ENCODE measurements at places on chromosomes 5 and 9.

DNA sequence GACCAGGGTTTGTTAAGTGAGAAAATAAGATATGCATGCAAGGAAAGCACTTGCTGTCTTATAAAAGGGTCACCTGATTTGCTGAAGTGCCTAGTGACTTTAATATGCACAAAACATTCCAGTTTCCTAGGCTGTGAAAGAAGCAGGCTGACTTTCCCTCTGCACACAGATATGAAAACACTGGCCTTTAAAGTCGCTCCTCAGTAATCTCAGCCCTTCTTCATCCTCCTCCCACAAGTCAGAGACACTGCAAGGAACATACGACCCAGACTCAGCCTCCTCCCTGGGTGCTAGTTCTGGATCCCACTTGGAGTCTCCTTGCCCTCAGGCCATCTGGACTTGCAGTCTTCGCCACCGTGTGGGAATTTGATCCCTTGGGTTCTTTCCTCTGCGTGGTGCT, 166.1 kb downstream of the CFAP90 start:
- no peak for DNase-seq

DNA sequence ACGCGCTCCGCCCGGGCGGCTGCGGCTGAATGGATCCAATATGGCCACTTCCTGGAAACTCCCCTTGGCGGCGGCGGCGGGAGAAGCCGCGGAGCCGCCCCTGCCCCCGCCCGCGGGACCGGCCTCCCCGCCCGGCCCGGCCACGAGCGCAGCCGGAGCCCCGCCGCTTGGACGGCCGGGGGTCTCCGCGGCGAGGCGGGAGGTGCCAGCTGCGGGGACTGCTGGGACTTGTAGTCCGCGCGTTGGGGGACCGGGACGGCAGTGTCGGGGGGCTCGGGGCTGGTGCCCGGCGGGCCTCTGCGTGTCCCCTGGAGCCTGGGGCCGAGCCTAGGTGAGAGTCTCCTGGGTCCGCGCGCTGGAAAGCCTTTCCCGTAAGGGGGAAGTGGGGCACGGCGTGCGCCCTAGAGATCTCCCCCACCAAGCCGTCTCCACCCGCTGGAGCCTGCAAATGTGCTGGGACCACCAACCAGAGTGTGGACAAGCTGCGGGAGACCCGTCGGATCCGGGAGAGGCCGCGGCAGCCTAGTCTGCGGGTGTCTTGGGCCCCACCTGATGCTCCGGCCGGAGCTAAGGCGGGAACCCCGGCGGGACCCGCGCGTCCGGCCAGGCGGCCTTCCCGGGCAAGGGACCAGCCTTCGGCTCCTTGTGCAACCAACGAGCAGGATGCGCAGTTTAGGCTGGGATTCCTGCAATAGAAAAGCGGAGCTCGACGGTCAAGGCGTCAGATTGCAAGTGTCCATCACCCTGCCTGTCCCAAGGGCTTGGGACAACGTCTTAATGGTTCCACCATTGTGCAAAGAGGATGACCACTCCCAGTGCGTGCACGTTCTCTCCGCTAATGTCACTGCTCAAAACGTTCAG, at the start of gene SEPTIN8:
SEPTIN8 (minus strand) TSS at position 31 of the 861 bp plus-strand sequence. CDS start 102 bp downstream, outside the sequence.
- DNase-seq: no peak

- peak; percentile 17 for DNase-seq
Observed at GRCh38 chr5:142684508-142685041, 1.3 kb downstream of the FGF1 start.

DNA sequence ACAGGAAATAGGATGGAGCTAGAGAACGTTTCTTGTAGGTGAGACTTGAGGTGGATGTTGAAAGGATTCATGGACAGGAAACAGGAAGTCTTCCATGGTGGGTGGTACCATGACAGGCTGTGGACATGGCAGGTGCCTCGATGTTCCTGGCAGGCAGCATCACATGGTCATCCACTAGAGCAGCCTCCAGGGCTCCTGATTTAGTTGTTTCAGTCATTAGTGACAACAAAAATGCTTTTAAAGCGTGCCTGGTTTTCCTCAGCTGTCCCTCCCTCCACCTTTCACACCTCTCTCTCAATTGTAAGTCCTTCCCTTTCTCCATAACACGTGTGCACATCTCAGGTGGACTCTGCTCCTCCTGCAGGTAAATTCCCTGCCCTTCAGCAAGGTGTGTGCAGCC, 25.2 kb upstream of the ASPN start:
- DNase-seq: no peak

GRCh38 chr5:32280656-32281081, 32.1 kb downstream of the MTMR12 start:
- no peak for DNase-seq

DNA sequence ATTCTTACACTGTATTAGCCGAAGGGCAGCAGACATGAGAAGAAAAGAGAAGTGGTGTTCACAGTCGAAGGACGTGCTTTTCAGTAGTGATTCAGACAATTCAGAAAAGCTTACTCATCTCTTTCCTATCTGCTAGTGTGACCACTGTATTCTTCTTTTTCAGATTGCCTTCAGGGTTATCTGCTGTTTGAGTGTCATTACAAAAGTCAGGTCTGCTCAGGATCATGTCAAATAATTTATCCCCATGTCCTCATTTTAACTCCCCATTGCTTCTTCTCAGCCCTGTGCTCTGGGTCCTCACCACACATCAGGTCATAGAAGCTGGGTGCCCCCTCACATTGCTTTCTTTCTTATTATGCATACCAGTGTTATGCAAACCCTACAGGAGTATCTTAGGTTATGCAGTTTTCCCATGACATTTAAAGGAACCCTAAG, 394.0 kb downstream of the CETN3 start:
- no peak for DNase-seq

DNA sequence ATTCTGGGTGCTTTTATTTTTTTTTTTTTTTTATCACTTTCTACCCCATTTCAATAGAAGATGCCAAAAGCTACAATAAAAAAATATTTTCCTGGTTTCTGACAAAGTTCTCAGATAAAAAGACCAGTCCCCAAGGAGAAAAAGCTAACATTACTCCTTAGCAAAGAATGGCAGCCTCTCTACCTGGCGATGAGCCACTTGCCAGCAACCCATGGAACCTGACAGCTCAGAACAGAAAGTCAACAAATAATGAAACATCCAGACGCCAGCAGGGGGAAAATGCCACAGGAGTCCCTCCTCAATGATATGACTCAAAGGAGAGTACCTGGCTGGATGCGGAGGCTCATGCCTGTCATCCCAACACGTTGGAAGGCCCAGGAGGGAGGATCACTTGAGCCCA, 123.2 kb downstream of the MYO10 start:
- no peak for DNase-seq

GRCh38 chr5:115329475-115329874, 33.0 kb upstream of the CCDC112 start:
- no peak for DNase-seq

- no peak for DNase-seq
Observed at GRCh38 chr5:131974956-131975726, 29.7 kb upstream of the MEIKIN start.

GRCh38 chr9:92980085-92980745, 32.9 kb downstream of the FGD3 start:
- no peak for DNase-seq

DNA sequence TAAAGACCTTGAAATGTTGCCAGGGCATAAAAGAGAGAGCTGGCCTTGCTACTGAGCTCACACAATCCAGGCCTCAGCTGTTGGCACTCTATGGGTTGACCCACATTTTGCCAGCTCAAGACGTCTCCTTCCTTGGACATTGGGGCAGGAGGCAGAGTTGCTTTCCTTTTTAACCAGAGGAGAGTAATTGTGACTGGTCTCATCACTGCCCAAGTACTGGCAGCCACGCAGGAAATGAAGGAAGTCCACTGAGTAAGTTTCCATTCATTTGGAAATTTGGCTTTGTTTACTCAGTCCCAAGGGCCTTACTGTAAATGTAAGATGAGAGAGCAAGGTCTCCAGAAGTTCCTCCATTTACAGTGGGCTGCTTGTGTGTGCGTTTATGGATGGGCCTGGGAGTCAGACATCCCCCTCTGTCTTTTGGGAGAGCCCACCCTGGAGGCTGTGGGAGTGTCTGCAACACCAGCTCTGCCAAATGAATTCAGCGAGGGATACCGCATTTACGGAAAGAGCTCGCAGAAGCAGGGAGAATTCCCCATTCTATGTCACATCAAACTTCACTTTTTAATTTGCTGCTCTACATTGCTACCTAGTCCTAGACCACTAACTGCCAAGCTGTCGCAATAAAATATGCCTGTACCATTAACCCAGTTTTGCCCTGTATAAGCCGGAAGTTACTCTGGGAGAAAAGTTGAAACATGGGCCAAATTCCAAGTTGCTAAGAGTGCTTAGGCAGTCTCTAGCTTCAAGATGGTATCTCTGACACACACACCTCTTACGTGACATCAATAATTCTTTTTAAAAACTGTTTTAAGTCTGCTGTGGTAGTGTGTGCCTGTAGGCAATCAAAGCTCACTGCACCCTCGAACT, 24.5 kb upstream of the PDZD2 start:
- no peak for DNase-seq

GRCh38 chr5:139740138-139740991, 55.2 kb upstream of the PSD2 start:
- no peak for DNase-seq

DNA sequence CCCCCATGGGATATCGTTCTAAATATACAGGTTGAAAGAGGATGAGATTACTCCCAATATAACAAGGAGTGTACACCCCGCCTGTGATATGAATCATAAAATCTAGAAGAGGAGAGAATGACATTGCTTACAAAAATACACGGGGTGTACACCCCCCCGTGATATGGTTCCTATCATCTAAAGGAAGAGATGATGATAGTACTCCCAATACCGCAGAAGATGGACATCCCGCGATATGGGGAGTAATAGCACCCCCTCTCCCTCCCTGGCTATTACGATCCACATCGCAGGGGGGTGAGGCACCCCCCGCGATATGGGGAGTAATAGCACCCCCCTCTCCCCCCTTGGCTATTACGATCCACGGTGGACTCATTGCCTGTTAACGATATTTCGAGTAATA, 124.6 kb downstream of the TMEM38B start:
- DNase-seq: no peak

GRCh38 chr5:162852134-162852533, 585.3 kb upstream of the CCNG1 start:
- no peak for DNase-seq

GRCh38 chr9:70092190-70092589, 48.5 kb downstream of the MAMDC2 start:
- DNase-seq: no peak

GRCh38 chr5:146006470-146007190, 70.3 kb downstream of the SH3RF2 start:
- no peak for DNase-seq

- no peak for DNase-seq
Observed at GRCh38 chr9:73845954-73846690, 651.0 kb upstream of the RORB start.

DNA sequence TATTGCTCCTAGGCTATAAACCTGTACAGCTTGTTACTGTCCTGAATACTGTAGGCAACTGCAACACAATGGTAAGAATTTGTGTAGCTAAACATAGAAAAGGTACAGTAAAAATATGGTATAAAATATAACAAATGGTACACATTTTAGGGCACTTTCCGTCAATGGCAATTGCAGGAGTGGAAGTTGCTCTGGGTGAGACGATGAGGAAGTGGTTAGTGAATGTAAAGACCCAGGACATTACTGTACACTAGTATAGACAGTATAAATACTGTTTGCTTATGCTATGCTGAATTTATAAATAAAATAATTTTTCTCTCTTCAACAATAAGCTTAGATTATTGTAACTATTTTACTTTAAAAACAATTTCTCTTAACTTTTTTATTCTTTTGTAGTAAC, 15.6 kb upstream of the ADRB2 start:
- DNase-seq: no peak

DNA sequence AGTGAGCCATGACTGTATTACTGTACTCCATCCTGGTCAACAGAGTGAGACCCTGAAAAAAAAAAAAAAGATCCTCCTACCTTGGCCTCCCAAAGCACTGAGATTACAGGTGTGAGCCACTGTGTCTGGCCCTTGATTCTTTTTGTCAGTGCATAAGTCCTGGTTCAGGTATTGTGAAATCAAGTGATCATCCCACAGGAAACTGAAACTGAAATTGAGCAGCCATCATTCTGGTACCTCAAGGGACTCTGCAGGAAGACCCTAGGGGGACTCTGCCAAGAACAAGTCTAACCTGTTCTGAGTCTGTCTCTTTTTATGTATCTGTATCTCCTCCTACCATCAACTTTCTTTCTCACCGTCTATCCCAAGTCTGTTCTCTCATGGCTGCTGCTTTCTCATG, 1.9 kb upstream of the DCAF10 start:
- DNase-seq: no peak

- DNase-seq: no peak
Observed at GRCh38 chr9:137295238-137295811, 6.7 kb downstream of the NRARP start.

DNA sequence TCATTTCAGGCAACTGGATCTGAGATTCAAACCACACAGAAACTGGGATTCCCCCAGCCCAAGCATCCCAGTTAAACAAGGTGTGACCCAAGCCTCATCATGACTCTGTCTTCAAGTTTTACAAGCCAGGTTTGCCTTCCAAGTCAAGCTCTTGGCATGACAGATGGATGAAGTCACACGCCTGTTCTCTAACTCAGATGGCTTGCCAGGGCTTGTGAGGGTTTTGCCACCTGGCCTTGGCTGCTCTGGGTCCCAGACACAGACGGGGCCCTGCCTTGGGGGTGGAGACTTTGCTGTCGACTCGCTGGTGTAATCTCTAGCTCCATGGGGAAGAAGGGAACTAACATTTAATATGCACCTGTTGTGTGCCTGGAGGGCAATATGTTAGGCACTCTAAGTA, 95.8 kb upstream of the RARS1 start:
- no peak for DNase-seq

DNA sequence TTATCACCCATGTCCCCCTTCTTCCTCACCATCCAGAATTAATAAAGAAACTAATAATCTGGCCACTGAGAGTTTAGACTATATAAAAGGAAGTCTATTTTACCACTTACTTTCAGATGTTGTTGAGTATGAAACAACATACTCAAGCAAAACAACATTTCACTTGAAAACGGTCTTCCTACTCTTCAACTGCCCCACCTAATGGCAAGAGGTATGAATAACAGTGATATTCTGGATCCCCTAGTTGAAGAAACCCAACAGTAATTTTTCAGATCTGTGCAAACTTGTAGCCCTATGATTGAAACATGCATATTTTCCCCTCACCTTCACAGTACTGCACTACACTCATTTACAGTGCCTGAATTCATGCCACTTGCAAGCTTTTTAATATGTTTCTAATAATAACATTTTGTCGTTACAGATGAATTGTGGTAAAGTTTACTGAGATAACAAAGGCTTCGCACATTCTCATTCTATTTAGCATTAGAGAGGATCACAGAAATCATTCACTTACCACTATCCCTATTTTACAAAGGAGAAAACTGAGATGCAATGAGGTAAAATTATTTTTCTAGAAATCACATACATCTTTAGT, 267.9 kb upstream of the PDE4D start:
- DNase-seq: no peak

DNA sequence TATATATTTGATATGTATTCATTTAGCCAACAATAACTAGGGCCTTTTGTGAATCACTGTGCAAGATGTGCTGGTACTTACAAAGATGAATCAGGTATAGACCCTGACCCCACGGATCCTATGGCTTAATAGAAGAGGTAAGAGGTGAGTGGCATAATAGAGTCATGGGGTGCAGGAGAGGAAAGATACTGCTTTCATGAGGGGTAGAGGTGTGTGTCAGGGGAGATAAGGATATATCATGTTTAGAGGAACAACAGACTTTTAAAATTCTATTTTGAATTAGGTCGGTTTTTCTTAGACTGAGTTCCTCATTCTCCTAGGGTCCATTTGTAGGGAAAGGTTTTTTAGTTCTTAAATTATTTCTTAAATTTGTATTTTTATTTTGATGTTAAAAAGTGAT, 27.8 kb downstream of the ZCCHC7 start:
- no peak for DNase-seq

GRCh38 chr9:20087481-20087880, 298.6 kb upstream of the SLC24A2 start:
- no peak for DNase-seq
